Gastroesophageal sphincter (tissue), 4 donors: ENCODE measurements at places on chromosomes 2 and 18. TPM values are rescaled to one million over a fixed set of nuclear protein-coding genes. Genes with fewer than 3 reads are reported as not detected.

The YIPF4 gene
- 48.3 TPM for total RNA-seq

The TTC31 gene
- 27.2 TPM for total RNA-seq

The SNORC gene
- total RNA-seq = 0.54 TPM

The EMX1 gene
- total RNA-seq = not detected

The SLC16A14 gene
- total RNA-seq = 2.5 TPM

The LRRC30 gene
- not detected for total RNA-seq

The STRADB gene
- total RNA-seq = 34.9 TPM

The INSIG2 gene
- total RNA-seq = 14.8 TPM

The STON1 gene
- total RNA-seq = 155 TPM

The WDSUB1 gene
- total RNA-seq = 5.3 TPM

The SMCHD1 gene
- 54.4 TPM for total RNA-seq

The ACTG2 gene
- total RNA-seq = 5,929 TPM

DNA sequence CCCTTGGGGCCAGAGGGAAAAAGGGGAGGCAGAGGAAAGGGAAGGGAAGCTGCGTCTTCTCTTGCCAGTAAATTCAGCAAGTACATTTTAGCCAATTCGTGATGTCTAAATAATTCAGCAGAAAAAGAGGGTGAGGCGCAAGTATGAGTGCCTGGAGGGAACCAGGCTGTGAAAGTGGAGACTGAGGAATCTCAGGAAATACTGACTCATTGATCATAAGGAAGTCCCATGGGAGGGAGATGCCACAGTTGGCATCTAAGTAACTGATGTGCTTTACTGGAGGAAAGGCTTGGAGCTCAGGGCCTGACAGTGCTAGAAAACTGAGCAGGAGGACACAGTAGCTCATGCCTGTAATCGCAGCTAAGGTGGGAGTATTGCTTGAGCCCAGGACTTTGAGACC is 31.1 kb downstream of the KIF5C start:
- H3K4me1 ChIP-seq = no peaks in the 10 kb centered on the region
- ATAC-seq = no peak
- H3K4me3 ChIP-seq = no peak overlapping the region
- H3K36me3 ChIP-seq = no peaks in the 10 kb centered on the region
- H3K27me3 ChIP-seq = no peaks in the 10 kb centered on the region
- no peak overlapping the region for H3K27ac ChIP-seq

DNA sequence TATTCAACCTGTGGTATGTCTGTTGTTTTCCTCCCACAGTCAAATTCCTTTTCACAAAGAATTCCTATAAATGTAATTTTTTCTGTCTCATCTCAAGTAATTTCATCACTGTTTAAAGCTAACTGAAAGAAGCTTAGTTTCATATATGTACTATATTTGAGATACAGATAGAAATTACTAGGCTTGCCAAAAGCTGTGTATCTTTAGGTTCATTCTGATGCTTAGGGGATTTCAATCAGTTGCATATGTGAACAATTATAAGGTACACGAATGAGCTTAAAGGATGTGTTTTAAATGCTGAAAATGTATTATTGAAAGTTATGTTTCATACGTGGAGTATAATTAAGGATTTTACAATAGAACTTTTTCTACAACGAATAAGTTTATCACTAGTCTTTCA is 59.2 kb upstream of the DSG1 start:
- no peak overlapping the region for H3K27ac ChIP-seq
- H3K4me1 ChIP-seq = no peaks in the 10 kb centered on the region
- no peaks in the 10 kb centered on the region for H3K36me3 ChIP-seq

- H3K27ac ChIP-seq = no peak overlapping the region
- H3K4me3 ChIP-seq = no peak overlapping the region
- H3K4me1 ChIP-seq = peaks cover 29% of the 10 kb centered on the region
These were observed 43.2 kb upstream of the PSME4 start for GRCh38 chr2:54013996-54014395.

DNA sequence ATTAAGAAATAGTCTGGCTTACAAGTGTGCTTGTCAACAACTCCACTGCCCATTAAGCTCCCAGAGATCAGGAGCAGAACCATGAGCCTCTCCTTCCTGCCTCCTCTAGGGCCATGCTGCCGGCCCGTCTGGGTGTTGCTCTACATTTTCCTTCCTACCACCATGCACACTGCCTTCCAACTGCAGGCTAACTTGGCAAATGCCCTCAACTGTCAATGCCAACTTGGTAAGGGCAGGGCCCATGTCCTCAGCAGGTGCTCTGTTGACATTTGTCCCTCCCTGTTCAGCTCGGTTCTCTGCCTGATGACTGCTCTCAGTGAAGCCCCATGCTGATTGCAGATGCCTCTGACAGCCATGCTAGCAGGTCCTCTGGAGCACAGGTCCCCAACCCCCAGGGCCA is 345.2 kb downstream of the ALK start:
- ATAC-seq = no peak
- no peaks in the 10 kb centered on the region for H3K4me1 ChIP-seq
- no peaks in the 10 kb centered on the region for H3K27me3 ChIP-seq

GRCh38 chr2:161946489-161947107 is 127.4 kb downstream of the DPP4 start:
- no peaks in the 10 kb centered on the region for H3K27me3 ChIP-seq
- H3K27ac ChIP-seq = no peak overlapping the region
- H3K4me1 ChIP-seq = no peaks in the 10 kb centered on the region
- no peak overlapping the region for H3K4me3 ChIP-seq

GRCh38 chr2:215826838-215827441 is 186.4 kb downstream of the MREG start:
- H3K27me3 ChIP-seq = no peaks in the 10 kb centered on the region
- H3K4me1 ChIP-seq = no peaks in the 10 kb centered on the region
- ATAC-seq = no peak
- no peaks in the 10 kb centered on the region for H3K36me3 ChIP-seq

GRCh38 chr18:78722386-78722785 is 257.2 kb upstream of the SALL3 start:
- no peak overlapping the region for H3K27ac ChIP-seq
- H3K4me3 ChIP-seq = no peak overlapping the region
- no peak for ATAC-seq
- no peaks in the 10 kb centered on the region for H3K36me3 ChIP-seq

DNA sequence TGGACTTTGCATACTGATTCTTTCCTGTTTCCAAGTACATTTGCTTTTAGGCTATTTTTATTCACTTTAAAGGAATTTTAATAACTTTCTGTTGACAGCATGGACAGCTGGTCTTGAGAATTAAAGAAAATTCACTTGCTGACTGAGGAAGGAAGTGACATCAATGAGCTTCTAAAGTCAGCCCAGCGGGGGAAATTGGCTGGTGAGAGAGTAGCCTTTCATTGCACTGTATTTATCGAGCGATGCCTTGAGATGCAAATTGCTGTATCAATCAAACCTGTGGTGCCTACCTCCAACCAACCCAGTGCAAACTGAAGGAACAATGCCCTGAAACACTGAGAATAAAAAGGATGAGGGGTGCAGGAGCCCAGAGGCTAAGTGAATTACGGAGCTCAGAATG is 91.4 kb upstream of the AQP4 start:
- no peaks in the 10 kb centered on the region for H3K27me3 ChIP-seq
- no peak overlapping the region for H3K27ac ChIP-seq
- no peak overlapping the region for H3K4me3 ChIP-seq
- ATAC-seq = no peak

- no peak for ATAC-seq
- H3K4me1 ChIP-seq = no peaks in the 10 kb centered on the region
- H3K4me3 ChIP-seq = no peak overlapping the region
These were observed 174.7 kb downstream of the WDR7 start for GRCh38 chr18:56825878-56826277.

GRCh38 chr2:68741805-68742306 is 7.2 kb downstream of the ARHGAP25 start:
- H3K4me3 ChIP-seq = no peak overlapping the region
- H3K27ac ChIP-seq = no peak overlapping the region
- ATAC-seq = no peak
- no peaks in the 10 kb centered on the region for H3K27me3 ChIP-seq

GRCh38 chr2:191178806-191179514 is 28.2 kb upstream of the STAT4 start:
- H3K4me1 ChIP-seq = no peaks in the 10 kb centered on the region
- peak; percentile 89 for ATAC-seq
- no peak overlapping the region for H3K4me3 ChIP-seq
- H3K27ac ChIP-seq = no peak overlapping the region
- H3K27me3 ChIP-seq = no peaks in the 10 kb centered on the region

DNA sequence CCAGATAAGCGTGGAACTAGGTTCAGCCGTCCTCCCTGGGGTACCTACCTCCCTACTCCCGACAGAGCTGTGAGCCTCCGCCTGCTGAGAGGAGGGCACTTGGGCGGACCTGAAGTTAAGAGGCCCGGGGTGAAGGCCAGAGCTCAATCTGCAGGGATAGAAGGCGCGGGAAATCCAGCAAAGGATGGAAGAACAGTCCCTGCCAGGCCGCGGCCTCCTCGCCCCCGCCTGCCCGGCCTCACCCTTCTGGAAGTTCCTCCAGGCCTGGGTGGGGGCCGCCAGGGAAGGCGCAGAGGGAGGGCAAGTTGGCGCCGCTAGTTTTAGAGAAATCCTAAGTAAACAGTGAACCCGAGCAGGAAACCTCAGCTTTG is 13.0 kb downstream of the EN1 start:
- H3K4me3 ChIP-seq = no peak overlapping the region
- H3K27ac ChIP-seq = no peak overlapping the region
- peaks cover 100% of the 10 kb centered on the region for H3K27me3 ChIP-seq

GRCh38 chr2:41920812-41921211 is 127.0 kb upstream of the PKDCC start:
- no peak overlapping the region for H3K27ac ChIP-seq
- H3K4me1 ChIP-seq = no peaks in the 10 kb centered on the region
- no peaks in the 10 kb centered on the region for H3K36me3 ChIP-seq
- no peaks in the 10 kb centered on the region for H3K27me3 ChIP-seq
- no peak overlapping the region for H3K4me3 ChIP-seq

DNA sequence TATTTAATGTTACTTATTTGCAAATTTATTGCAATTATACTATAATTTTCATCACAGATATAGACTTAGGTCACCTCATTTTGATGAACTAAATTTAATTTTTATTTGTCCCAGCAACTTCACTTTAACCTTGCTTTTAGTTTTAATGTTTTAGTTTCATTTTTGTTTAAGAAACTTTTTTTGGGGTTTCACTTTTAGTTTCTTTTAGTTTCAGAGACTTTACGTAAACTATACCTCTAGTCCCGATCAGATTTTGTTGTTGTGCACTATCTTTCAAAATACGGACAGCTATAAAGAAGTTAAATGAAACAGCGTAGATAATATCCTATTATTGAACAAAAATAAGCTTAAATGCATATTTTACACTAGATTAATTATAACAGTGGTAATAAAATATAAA is 460.5 kb downstream of the ERBB4 start:
- no peaks in the 10 kb centered on the region for H3K36me3 ChIP-seq
- H3K27me3 ChIP-seq = no peaks in the 10 kb centered on the region
- ATAC-seq = no peak
- no peak overlapping the region for H3K4me3 ChIP-seq

- ATAC-seq = no peak
- no peak overlapping the region for H3K27ac ChIP-seq
- no peaks in the 10 kb centered on the region for H3K36me3 ChIP-seq
- no peak overlapping the region for H3K4me3 ChIP-seq
- peaks cover 41% of the 10 kb centered on the region for H3K27me3 ChIP-seq
- peaks cover 18% of the 10 kb centered on the region for H3K4me1 ChIP-seq
These were observed 721.1 kb downstream of the DPP10 start for GRCh38 chr2:115163572-115163971.

DNA sequence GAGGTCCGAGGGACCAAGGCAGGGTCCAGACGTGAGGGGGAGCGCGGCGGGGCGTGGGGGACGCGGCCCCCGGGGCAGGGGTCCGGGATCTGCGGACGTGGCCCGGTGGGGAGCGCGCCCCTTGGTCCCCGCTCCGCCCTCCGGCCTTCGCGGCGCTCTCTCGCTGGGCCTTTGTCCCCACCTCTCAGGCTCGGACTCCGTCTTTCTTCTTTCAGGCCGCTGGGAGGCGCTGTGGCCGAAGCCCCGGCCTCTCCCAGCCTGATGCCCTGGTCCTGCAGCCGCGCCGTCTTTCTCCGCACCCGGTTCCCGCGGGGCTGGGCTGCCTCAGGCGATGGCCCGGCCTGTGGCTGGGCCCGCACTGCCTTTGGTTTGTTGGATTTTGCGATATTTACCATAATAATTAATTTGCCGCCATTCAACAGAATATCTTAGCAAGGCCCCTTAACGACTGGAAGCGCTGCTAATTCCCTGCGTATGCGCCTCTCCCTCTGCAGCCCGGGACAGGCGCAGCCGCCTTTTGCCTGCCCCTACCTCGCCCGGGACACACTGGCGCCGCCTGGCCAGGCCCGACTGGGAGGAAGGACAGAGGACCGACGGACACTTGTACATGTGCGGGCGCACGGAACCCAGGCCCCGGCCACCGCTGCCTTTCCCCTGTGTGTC is 10.8 kb downstream of the SIX3 start:
- peaks cover 28% of the 10 kb centered on the region for H3K4me1 ChIP-seq
- H3K36me3 ChIP-seq = no peaks in the 10 kb centered on the region
- peak; percentile 64 for ATAC-seq
- H3K4me3 ChIP-seq = no peak overlapping the region

DNA sequence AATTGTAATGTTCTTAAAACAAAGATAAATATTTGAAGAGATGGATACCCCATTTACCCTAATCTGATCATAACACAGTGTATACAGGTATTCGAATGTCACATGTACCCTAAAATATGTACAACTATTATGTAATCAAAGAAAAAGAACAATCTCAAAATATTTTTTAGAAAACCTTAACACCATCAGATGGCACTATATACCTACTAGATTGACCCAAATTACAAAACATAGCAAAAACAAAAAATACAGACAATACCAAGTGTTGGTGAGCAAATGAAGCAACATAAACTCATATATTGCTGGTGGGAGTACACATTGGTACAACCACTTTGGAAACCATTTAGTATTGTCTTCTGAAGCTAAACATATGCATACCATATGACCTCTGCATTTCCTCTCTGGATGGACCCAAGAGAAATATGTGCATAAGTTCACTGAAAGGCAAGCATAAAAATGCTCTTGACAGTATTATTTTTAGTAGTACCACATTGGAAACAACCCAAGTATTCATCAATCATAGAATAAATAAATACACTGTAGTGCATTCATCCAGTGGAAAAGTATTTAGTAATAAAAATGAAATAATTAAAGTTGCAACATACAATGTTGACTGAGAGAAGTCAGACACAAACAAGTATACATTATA is 55.8 kb downstream of the GDF7 start:
- H3K27me3 ChIP-seq = no peaks in the 10 kb centered on the region
- no peak overlapping the region for H3K4me3 ChIP-seq
- H3K4me1 ChIP-seq = no peaks in the 10 kb centered on the region
- ATAC-seq = no peak
- no peaks in the 10 kb centered on the region for H3K36me3 ChIP-seq
- no peak overlapping the region for H3K27ac ChIP-seq

DNA sequence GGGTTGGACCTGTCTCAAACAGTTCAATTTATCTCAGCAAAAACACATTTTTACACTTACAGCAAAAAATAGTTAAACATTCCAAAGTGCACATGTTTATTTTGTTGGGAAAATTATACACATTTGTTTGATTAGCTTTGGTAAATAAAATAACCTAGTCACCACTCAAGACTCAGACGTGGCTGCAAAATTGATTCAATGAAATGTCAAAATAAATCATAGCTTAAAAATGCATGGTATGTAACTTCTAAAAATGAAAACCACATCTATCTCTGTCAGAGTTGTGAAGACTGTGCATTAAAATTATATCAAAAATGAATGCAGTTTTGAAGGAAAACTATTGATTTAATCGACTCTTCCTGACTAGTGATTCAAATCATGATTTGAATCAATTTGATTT is 56.7 kb downstream of the GALNT14 start:
- no peak overlapping the region for H3K4me3 ChIP-seq
- ATAC-seq = no peak
- no peak overlapping the region for H3K27ac ChIP-seq
- peaks cover 8% of the 10 kb centered on the region for H3K27me3 ChIP-seq
